Caki2 (cell line): ENCODE measurements at places on chromosomes 12 and 14. TPM values are rescaled to one million over a fixed set of nuclear protein-coding genes. Genes with fewer than 3 reads are reported as not detected.

GRCh38 chr14:56294128-56294527, 175.9 kb downstream of the PELI2 start:
- no peak for DNase-seq

- no peak for DNase-seq
Observed at GRCh38 chr12:114701553-114701952, 17.6 kb upstream of the TBX3 start.

GRCh38 chr14:55749201-55749812, 169.3 kb downstream of the KTN1 start:
- DNase-seq, result no peak

DNA sequence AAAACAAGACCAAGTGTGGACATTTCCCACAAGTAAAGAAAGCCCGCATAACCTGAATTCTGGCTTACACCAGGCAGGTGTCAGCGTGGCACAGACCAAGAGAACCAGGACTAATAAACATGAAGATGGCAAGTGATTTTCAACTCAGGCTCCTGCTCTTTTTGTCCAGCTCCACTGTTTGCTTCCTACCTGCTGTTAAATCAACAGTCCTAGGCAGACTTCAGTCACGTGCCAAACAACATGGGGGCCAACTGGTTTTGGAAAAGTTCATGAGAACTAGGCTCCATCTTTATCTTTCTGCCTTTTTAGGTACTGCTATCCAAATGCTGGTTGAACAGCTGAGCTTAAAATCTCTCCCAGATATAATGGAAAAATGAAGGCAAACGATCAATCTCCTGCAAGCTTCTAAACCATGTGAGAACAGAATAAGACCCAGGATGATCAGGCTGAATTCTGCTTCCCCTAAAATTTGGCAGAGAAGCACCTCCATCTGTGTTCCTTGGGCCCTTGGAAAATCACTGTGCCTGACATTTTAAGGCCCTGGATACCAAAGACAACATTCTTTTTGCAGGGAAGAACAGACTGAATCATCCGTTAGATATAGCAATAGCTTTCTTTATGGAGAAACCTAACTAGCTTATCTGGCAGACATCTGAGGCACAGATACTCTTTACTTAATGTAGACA, 215.6 kb upstream of the USP15 start:
- DNase-seq, result no peak

DNA sequence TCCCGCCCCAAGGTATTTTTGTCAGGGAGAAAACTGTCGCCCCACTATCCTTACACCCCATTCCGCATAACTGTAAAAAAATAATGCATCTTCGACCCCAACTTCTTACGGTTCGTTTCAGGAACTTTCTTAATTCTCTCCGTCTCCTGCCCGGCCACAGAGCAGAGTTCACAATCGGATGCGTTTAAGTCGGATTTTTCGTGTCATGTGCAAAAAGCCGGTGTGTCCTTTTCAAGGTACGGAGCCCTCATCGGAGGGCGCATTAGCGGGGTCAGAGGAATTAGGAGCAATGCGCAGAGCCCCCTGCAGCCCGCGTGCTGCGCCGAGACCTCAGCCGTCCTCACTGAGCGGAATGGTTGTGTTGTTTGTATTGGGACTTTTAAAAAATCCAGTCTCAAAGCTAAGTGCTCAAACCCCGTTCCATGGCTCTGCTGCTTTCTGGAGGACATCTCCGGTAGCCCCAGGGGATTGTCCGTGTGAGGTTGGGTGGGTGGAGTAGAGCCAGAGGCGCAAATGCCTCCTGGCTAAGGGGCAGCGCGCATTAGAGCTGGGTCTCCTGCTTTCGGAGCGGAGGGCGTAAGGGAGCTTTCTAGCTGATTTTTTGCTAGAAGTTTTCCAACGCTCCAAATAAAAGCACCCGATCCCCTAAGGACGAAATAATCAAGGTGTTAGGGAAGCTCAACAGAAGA, 3.9 kb upstream of the GSC start:
- DNase-seq, result no peak

DNA sequence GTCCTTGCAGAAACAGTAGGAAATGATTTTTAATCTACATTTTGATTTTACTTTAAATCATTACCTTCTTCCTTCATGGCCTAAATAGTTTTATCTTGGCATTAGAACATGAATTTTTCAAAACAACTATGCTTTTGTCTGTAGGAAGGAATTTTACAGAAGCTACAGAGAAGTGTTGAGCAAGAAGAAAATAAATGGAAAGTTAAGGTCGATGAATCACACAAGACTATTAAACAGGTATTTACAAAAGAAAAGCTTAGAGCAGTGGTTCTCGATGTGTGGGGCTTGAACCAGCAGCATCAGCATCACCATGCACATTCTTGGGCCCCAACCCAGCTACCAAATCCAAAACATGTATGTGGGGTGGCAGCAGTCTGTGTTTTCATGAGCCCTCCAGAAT, 91.6 kb downstream of the KTN1 start:
- no peak for DNase-seq

DNA sequence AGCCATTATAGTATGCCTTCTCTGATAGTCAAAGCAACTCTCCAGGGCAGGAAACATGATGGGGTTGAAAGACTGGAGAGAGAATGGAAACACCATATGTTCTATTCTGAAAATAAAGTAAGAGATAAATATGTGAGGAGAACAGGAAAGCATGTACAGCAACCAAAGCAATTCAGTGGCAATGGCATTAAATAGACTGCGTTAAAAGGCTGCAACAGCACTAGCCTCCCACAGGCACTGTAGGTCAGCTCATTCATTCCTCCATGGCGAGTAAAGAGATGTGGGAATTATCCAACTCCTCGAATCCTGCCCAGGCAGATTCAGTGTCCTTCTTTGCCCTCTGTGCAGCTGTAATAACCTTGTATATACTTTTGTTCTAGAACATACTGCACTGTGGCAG, 43.8 kb downstream of the ANO6 start:
- DNase-seq, result no peak

- DNase-seq, result no peak
Observed at GRCh38 chr12:45988264-45988663, 2.1 kb downstream of the SCAF11 start.

- DNase-seq, result no peak
Observed at GRCh38 chr14:63392236-63392635, 73.5 kb upstream of the GPHB5 start.

GRCh38 chr14:101098641-101099040, 195.1 kb upstream of the RTL1 start:
- DNase-seq, result no peak

- no peak for DNase-seq
Observed at GRCh38 chr12:116354950-116355783, 77.7 kb upstream of the MED13L start.

GRCh38 chr14:72126561-72126960, 194.3 kb downstream of the RGS6 start:
- no peak for DNase-seq

- DNase-seq, result no peak
Observed at GRCh38 chr12:42763682-42764081, 174.1 kb upstream of the PRICKLE1 start.

DNA sequence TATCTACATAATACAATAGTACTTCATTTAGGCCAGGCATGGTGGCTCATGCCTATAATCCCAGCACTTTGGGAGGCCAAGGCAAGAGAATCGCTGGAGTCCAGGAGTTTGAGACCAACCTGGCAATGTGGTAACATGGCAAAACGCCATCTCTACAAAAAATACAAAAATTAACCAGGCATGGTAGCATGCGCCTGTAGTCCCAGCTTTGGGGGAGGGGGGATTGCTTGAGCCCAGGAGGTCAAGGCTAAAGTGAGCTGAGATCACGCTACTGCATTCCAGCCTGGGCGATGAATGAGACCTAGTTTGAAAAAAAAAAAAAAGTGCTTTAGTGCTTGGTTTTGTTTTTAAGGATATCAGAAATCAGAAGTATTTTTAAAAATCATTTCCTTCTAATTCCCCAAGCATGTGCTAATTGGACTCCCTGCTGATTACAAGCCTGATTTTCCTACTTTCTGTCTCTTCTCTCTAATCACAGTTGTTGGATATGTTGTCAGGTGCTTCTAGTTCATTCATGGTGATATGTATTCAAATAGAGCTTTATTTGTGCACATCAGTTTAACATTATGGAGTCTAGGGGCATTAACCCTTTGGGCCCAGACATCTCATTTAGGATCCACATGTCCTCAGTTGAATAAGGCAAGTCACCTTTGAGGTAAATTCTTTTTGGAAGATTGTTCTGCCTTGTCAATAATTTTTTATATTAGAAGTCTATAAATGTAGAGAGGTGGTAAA, 7.0 kb upstream of the KRAS start:
- no peak for DNase-seq

GRCh38 chr14:20934148-20934762, 21.0 kb upstream of the RNASE2 start:
- DNase-seq, result no peak

- DNase-seq, result no peak
Observed at GRCh38 chr14:36424478-36425102, 95.4 kb downstream of the NKX2-1 start.

Gene SERPINA1
- total RNA-seq, result 0.24 and 1.1 TPM in 2 replicates

Gene POTEG
- not detected in 2 replicates for total RNA-seq

Gene TAS2R7
- total RNA-seq, result not detected in 2 replicates

Gene ALG10B
- 8.4 and 8.7 TPM in 2 replicates for total RNA-seq

Gene GPX2
- total RNA-seq, result 84.3 and 142 TPM in 2 replicates

Gene CACNA2D4
- total RNA-seq, result not detected in 2 replicates

Gene RACGAP1
- 195 and 213 TPM in 2 replicates for total RNA-seq

Gene PPM1H
- 33.3 and 34.3 TPM in 2 replicates for total RNA-seq

Gene OTX2
- total RNA-seq, result not detected in 2 replicates

Gene SDSL
- 32.2 and 48.2 TPM in 2 replicates for total RNA-seq

Gene FAM222A
- total RNA-seq, result 0.41 and 3.1 TPM in 2 replicates
